ENCODE measurements at places on chromosomes 2 and 18. TPM values are rescaled to one million over a fixed set of nuclear protein-coding genes. Genes with fewer than 3 reads are reported as not detected.
A peak's percentile ranks its signal among the peaks of the same experiment; 100 is the strongest.

- H3K27me3 ChIP-seq, result no peaks in the 10 kb centered on the region
- DNase-seq, result no peak
- H3K4me1 ChIP-seq, result no peaks in the 10 kb centered on the region
- no peak overlapping the region for H3K27ac ChIP-seq
- no peak overlapping the region for H3K4me3 ChIP-seq
Measured at GRCh38 chr18:56919190-56919589, 227.7 kb upstream of the BOD1L2 start.

DNA sequence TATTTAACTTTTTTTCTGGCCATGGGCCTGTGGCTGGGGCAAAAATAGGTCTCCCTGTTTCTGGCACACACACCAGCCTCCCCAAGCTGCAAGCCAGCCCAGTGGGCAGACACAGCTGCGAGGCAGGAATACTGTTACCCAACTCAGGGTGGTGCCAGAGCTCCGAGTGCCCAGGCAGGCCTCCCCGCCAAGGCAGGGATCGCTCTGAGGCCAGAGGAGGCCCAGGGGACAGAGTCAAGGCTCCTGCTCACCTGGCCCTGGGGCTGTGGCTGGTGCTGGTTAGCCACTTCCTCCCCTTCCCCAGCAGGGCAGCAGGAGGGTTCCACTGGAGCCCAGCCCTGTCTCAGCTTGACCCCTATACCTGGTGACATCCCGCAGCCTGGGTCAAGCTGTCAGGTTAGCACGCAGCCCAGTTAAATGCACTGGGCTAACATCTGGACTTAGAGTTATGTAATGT is 67.1 kb upstream of the EPAS1 start:
- H3K27ac ChIP-seq, result no peak overlapping the region
- H3K36me3 ChIP-seq, result no peaks in the 10 kb centered on the region
- DNase-seq, result no peak
- no peaks in the 10 kb centered on the region for H3K27me3 ChIP-seq

- no peaks in the 10 kb centered on the region for H3K36me3 ChIP-seq
- no peak overlapping the region for H3K27ac ChIP-seq
- no peaks in the 10 kb centered on the region for H3K4me1 ChIP-seq
Measured at GRCh38 chr2:200054681-200055468, 99.5 kb downstream of the MAIP1 start.

DNA sequence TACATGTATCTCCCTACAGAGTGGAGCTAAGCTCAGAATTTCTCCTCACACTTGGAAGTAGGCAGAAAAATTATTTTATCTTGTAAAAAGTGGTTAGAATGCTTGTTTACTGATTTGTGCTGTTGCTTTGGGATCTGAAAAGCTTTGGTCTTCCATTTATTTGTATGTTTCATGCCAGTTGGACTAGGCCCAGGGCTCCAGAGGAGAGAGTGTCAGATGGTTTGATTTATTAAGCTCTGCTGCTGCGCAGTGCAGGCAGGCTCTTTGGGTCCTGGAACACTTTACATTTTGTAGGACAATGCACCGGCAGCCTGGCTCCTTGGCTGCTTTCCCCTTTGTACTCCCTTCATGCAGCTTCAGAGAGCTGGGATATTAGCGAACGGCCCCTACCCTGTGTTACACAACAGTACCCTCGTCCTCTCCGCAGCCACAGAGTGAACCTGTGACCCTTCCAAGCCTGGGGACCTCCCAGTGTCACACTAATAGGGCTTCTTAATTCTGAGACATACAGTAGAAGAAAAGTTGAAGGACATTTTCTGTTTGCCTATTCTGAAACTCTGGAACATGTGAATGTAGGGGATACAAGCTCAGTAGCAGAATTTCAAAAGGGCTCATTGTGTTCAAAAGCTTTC is 56.7 kb upstream of the EML6 start:
- DNase-seq, result peak; percentile 81
- H3K36me3 ChIP-seq, result peaks cover 49% of the 10 kb centered on the region
- H3K27me3 ChIP-seq, result no peaks in the 10 kb centered on the region
- peaks cover 12% of the 10 kb centered on the region for H3K4me1 ChIP-seq
- H3K4me3 ChIP-seq, result no peak overlapping the region
- H3K27ac ChIP-seq, result peak overlapping the region; percentile 66

The TMEM247 gene
- not detected for total RNA-seq

DNA sequence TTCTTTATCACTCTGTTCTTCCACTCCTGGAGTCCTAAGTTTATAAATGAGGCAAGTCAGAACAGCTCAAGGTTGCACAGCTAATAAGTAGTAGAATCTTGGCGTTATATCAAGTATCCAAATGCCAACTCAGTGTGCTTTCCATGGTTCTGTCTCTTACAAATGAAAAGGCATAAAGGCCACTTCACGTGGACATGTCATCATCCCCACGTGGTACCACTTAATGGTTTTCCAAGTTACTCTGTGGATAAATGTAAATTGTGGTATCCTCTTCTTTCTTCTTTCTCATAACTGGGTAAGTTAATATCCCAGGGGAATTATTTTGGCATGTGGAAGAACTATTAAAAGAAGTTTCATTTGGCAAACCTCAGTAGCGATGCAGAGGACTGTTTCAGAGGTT is 131.5 kb upstream of the L3MBTL4 start:
- H3K4me3 ChIP-seq, result no peak overlapping the region
- H3K27ac ChIP-seq, result no peak overlapping the region
- no peaks in the 10 kb centered on the region for H3K27me3 ChIP-seq
- no peak for DNase-seq

- no peaks in the 10 kb centered on the region for H3K36me3 ChIP-seq
- H3K27me3 ChIP-seq, result no peaks in the 10 kb centered on the region
- no peak overlapping the region for H3K27ac ChIP-seq
- H3K4me1 ChIP-seq, result peaks cover 18% of the 10 kb centered on the region
- peak; percentile 88 for DNase-seq
Measured at GRCh38 chr2:42367835-42368234, 6.8 kb upstream of the COX7A2L start.

The HOXD9 gene
- total RNA-seq, result 36.5 TPM

DNA sequence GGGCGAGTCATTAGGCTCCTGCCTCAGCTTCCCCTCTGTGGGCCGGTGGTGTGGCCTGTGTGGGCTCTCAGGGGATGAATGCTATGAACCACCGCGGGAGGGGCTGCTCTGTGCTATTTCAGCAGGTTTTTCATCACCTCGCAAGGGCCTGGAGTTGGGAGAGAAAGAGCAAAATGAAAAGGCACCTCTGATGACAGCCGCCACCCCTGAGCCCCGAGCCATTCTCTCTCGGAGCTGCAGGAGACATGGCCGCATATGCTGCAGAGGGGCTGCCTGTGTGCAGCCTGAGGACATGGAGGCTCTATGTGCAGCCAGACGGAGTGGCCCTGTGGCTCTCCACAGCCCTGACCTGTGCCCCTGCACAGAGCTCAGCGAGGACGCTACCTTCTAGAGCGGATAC is 96.2 kb upstream of the CTDP1 start:
- H3K4me1 ChIP-seq, result no peaks in the 10 kb centered on the region
- no peak overlapping the region for H3K4me3 ChIP-seq
- DNase-seq, result peak; percentile 52
- H3K36me3 ChIP-seq, result no peaks in the 10 kb centered on the region
- no peaks in the 10 kb centered on the region for H3K27me3 ChIP-seq

The EMILIN1 gene
- total RNA-seq, result 75.2 TPM

The PLGLB2 gene
- not detected for total RNA-seq

DNA sequence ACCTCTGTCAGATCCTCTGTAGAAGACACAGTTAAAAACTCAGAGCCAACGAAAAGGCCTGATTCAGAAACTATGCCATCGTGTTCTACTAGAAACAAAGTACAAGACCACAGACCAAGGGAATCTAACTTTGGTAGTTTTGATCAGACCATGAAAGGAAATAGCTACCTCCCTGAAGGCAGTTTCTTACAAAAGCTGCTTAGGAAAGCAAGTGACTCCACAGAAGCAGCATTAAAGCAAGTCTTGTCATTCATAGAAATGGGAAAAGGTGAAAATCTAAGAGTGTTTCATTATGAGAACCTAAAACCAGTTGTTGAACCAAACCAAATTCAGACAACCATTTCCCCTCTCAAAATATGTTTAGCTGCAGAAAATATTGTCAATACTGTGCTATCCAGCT is 58.2 kb downstream of the FSIP2 start:
- H3K4me1 ChIP-seq, result no peaks in the 10 kb centered on the region
- H3K27me3 ChIP-seq, result no peaks in the 10 kb centered on the region

GRCh38 chr2:45469314-45470099 is 141.6 kb downstream of the SRBD1 start:
- no peak overlapping the region for H3K4me3 ChIP-seq
- no peaks in the 10 kb centered on the region for H3K4me1 ChIP-seq
- H3K27me3 ChIP-seq, result no peaks in the 10 kb centered on the region
- DNase-seq, result no peak

The CTLA4 gene
- 2.0 TPM for total RNA-seq

- no peaks in the 10 kb centered on the region for H3K36me3 ChIP-seq
- H3K27me3 ChIP-seq, result no peaks in the 10 kb centered on the region
- H3K27ac ChIP-seq, result no peak overlapping the region
- H3K4me3 ChIP-seq, result no peak overlapping the region
- H3K4me1 ChIP-seq, result no peaks in the 10 kb centered on the region
Measured at GRCh38 chr2:18610651-18611050, 21.3 kb upstream of the NT5C1B start.

The CCDC148 gene
- total RNA-seq, result 21.0 TPM

GRCh38 chr2:183079139-183079775 is 710 bp downstream of the DUSP19 start:
- H3K27ac ChIP-seq, result peak overlapping the region; percentile 90
- no peaks in the 10 kb centered on the region for H3K36me3 ChIP-seq
- H3K27me3 ChIP-seq, result no peaks in the 10 kb centered on the region
- peak overlapping the region; percentile 97 for H3K4me3 ChIP-seq
- no peaks in the 10 kb centered on the region for H3K4me1 ChIP-seq

GRCh38 chr2:25109822-25110221 is 58.6 kb downstream of the POMC start:
- no peaks in the 10 kb centered on the region for H3K4me1 ChIP-seq
- no peak for DNase-seq
- no peaks in the 10 kb centered on the region for H3K36me3 ChIP-seq
- H3K27me3 ChIP-seq, result no peaks in the 10 kb centered on the region

GRCh38 chr2:149559341-149560068 is 28.1 kb downstream of the MMADHC start:
- H3K27ac ChIP-seq, result no peak overlapping the region
- DNase-seq, result no peak
- no peaks in the 10 kb centered on the region for H3K36me3 ChIP-seq

GRCh38 chr2:224183086-224183485 is 144.0 kb upstream of the SERPINE2 start:
- H3K4me1 ChIP-seq, result no peaks in the 10 kb centered on the region
- H3K27ac ChIP-seq, result no peak overlapping the region
- no peak overlapping the region for H3K4me3 ChIP-seq
- H3K27me3 ChIP-seq, result no peaks in the 10 kb centered on the region
- no peak for DNase-seq

- no peak overlapping the region for H3K27ac ChIP-seq
- H3K4me3 ChIP-seq, result no peak overlapping the region
- no peaks in the 10 kb centered on the region for H3K4me1 ChIP-seq
- DNase-seq, result no peak
- no peaks in the 10 kb centered on the region for H3K27me3 ChIP-seq
- H3K36me3 ChIP-seq, result no peaks in the 10 kb centered on the region
Measured at GRCh38 chr2:144481666-144482065, 38.3 kb downstream of the ZEB2 start.

GRCh38 chr2:222972420-222972819 is 79.6 kb upstream of the KCNE4 start:
- no peaks in the 10 kb centered on the region for H3K27me3 ChIP-seq
- DNase-seq, result no peak
- no peaks in the 10 kb centered on the region for H3K36me3 ChIP-seq
- H3K4me3 ChIP-seq, result no peak overlapping the region
- H3K4me1 ChIP-seq, result no peaks in the 10 kb centered on the region

The DUSP28 gene
- 7.0 TPM for total RNA-seq

- no peaks in the 10 kb centered on the region for H3K27me3 ChIP-seq
- H3K4me1 ChIP-seq, result peaks cover 10% of the 10 kb centered on the region
- no peak for DNase-seq
- no peak overlapping the region for H3K27ac ChIP-seq
Measured at GRCh38 chr2:72204786-72205503, 57.3 kb upstream of the CYP26B1 start.

Data from kidney (tissue), 22 donors.